Breast epithelium (tissue), 4 donors: ENCODE measurements at places on chromosomes 12 and 14. TPM values are rescaled to one million over a fixed set of nuclear protein-coding genes. Genes with fewer than 3 reads are reported as not detected.

DNA sequence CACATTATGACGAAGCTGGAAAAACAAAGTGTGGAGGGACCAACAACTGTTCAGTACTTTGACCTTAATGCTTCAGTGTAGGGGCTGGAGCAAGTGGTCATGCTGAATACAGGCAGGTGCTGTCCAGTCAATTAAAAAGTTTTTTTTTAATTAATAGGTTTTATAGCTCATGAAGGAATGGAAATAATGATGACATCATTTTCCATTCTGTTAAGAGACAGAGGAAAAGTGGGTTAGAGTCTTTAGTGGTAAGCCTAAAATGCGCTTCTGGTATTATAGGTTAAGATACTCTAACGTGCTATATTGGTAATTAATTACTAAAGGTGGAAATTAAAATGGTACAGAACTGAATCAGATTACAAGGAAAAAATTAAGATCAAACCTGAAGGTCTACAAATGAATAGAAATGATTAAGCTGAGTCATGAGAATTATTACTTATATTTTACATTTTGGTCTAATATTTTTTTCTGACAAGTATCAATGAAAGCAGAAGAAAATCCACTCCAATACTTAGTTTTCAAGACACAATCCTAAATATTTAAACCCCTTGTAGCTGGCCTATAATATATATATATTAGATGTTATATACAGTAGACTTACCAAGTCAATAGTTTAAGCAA is 15.6 kb downstream of the KLHDC2 start:
- no peak overlapping the region for H3K4me3 ChIP-seq
- peaks cover 23% of the 10 kb centered on the region for H3K36me3 ChIP-seq
- no peaks in the 10 kb centered on the region for H3K4me1 ChIP-seq
- no peak for DNase-seq
- no peaks in the 10 kb centered on the region for H3K27me3 ChIP-seq

DNA sequence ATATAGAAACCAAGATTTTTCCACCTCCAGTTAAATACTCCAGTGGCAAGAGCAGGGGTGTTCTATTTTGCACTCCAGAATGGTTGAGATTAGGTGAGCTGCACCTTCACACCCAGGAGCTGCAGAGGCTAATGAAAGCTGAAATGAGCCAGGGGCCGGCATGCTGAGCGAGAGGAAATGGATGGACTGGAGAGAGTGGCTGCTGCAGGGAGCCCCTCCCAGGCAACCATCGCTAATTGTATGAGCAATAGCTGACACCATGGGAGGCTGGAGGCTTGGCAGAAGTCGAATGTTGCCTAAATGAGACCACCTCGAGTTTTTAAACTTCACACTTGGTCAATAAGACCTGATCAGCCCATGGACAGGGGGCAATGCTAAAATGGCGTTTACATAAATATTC is 301.8 kb upstream of the TMPO start:
- H3K36me3 ChIP-seq: no peaks in the 10 kb centered on the region
- no peaks in the 10 kb centered on the region for H3K27me3 ChIP-seq
- no peaks in the 10 kb centered on the region for H3K4me1 ChIP-seq
- H3K27ac ChIP-seq: no peak overlapping the region

- peak overlapping the region; percentile 72 for H3K27ac ChIP-seq
- H3K4me3 ChIP-seq: peak overlapping the region; percentile 3
- DNase-seq: no peak
- no peaks in the 10 kb centered on the region for H3K27me3 ChIP-seq
- H3K4me1 ChIP-seq: peaks cover 23% of the 10 kb centered on the region
Measured at GRCh38 chr12:57838594-57839302, 7.8 kb downstream of the CTDSP2 start.

GRCh38 chr12:56299853-56300643 is at the start of gene CS:
CS (minus strand) TSS chr12:56300330; CDS start chr12:56300201, 129 bp downstream.
- peak within 1 kb of the TSS; percentile 98 for H3K27ac ChIP-seq
- DNase-seq: peak; percentile 99
- H3K4me1 ChIP-seq: no peaks in the 10 kb centered on the region
- H3K36me3 ChIP-seq: no peaks in the 10 kb centered on the region

GRCh38 chr12:51653431-51653830 is 62.4 kb downstream of the SCN8A start:
- H3K27me3 ChIP-seq: no peaks in the 10 kb centered on the region
- no peaks in the 10 kb centered on the region for H3K36me3 ChIP-seq
- DNase-seq: no peak
- no peak overlapping the region for H3K27ac ChIP-seq

DNA sequence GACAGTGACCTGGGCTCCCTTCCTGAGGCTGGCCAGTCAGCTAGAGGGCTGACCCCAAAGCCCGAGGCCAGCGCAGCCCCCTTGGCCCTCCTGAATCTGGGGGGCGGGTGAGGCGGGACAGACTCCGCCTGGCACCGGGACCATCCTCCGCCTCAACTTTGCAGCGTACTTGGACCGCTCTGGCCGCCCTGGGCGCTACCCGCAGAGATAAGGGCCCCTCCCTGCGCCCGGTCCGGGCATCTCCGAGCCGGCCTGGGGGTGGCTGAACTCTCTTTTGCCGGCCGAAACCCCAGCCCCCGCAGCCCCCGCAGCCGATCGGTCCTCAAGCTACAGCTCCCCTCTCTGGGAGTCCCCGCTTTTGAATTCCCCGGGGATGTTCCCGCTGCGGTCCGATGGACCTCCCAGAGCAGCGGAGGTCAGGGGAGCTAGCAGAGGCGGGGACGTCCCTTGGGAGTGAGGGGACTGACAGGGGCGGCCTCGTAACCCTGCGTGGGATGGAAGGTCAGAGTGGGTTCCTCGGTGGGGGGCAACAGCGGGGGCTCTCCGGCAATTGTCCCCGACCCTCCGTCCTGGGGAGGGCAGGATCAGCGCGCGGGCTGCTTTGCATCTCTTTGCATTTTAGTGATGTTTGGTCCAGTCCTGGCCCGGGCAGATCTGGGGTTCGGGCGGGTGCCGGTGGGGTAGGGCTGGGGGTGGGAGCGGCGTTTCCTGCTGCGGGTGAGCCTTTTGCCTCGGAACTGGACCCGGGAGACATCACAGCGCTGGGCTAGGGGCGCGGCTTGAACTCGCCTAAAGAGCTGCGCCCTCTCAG is at the start of gene CRIP1:
Gene CRIP1, plus strand, starts transcription at position 724 of the 811 bp plus-strand sequence. CDS start 374 bp downstream, outside the sequence.
- no peaks in the 10 kb centered on the region for H3K27me3 ChIP-seq
- no peaks in the 10 kb centered on the region for H3K36me3 ChIP-seq
- DNase-seq: no peak
- H3K4me1 ChIP-seq: peaks cover 34% of the 10 kb centered on the region

Gene HOMEZ
- total RNA-seq: 10.8 TPM

Gene ALDH2
- total RNA-seq: 63.4 TPM

Gene SMIM41
- 1.3 TPM for total RNA-seq

Gene ENTPD5
- 10.2 TPM for total RNA-seq
